CD4-positive, alpha-beta T cell treated with Interleukin-10 for 1 hour (primary cell): ENCODE measurements at places on chromosomes 2 and 18.

- no peak for DNase-seq
Measured at GRCh38 chr2:132971310-132972061, 301.5 kb upstream of the LYPD1 start.

DNA sequence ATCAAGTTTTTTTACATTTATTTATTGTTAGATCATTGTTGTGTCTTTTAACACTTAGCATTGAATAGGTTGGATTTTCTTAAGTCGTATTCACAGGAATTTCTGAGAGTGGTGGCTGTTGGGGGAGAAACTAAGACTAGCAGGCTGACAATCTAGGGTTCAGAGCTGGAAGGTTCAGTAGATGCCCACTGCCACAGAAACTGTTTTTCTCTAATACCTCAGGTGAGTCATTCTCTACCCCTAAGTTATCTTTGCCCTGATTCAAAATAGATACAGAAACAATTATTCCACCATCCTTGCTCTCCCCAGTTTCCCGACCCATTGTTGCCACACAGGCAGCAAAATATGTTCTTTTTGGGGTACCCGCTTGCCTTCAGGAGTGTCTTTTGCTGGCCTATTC lies 870.8 kb upstream of the ID2 start:
- no peak for DNase-seq

GRCh38 chr2:203797276-203797675 lies 70.3 kb upstream of the CTLA4 start:
- no peak for DNase-seq

- DNase-seq, result no peak
Measured at GRCh38 chr18:9750606-9751304, 42.7 kb downstream of the RAB31 start.

DNA sequence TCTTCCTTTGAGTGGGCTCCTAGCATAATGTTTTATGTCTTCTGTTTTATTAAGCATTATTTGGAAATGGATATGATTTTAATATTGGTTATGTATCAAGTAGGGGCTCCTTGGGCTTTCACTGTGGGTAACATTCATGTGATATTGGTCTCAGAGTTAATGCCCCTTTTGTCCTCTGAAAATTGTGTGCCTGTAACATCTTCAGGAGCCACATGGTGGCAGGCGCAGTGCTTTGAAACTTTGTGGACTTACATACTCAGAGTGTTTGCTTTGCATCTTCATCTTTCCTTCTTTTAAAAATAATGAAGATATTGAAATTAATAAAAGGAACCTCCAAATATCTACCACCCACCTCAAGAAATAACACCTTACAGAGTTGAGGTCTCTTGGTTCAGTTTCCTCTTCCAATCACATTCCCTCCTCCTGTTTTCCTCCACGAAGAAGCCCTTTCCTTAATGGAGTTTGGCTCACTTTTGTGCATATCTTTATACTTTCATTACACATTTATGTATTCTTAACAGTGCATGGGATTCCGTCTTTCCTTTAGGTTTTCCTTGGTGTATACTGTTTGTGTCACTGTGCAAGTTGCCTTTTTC lies 73.5 kb downstream of the LIMS1 start:
- peak; percentile 71 for DNase-seq

GRCh38 chr18:74742573-74743243 lies 145.0 kb downstream of the ZNF407 start:
- DNase-seq, result no peak

DNA sequence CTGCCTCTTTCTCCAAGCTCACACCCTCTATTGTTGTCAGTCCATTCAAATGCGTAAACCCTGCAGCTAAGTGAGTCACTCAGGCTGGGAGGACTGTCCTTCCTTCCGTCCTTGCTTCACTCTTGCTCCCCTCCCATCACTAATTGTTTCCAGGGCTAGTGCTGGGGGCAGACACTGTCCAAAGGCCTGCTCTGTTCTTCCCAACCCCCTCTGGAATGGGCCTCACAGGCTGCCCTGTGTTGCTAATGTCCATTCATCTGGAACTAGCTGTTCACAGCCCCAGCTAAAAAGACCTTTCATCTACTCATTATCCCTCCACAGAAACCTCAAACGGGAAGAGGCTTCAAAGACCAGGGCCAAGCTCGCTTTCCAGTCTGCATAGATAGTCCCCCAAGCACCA lies 31.9 kb upstream of the NRP2 start:
- no peak for DNase-seq

GRCh38 chr2:216663106-216663505 lies 29.9 kb downstream of the IGFBP2 start:
- DNase-seq, result no peak
